Vagina (tissue), 2 donors: ENCODE measurements at places on chromosomes 6 and 20.

DNA sequence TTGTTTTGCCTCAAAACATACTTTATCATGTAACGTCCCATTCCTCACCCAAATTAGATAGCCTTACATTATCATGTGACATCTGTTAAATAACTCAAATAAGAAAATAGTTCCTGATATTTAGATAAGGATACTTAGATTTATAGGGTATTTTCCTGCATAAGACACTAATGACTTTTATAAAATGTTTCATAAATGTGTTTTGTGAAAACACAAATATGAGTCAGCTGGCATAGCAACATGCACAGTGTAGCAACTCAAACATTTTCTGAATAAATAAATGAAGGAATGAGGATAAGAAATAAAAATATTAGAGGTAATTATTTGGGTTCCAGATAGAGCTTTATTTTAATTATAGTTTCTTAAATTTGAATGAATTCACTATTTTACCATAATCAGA is 460.4 kb upstream of the PLCB4 start:
- DNase-seq: no peak

GRCh38 chr20:1291191-1291741 is 25.2 kb downstream of the SNPH start:
- no peak for DNase-seq

- no peak for DNase-seq
These were observed 43.7 kb upstream of the RAB23 start for GRCh38 chr6:57265755-57266221.

- no peak for DNase-seq
These were observed 477 bp upstream of the LZTS3 start for GRCh38 chr20:3173610-3174441.

GRCh38 chr6:107409942-107410341 is 49.4 kb downstream of the PDSS2 start:
- no peak for DNase-seq

DNA sequence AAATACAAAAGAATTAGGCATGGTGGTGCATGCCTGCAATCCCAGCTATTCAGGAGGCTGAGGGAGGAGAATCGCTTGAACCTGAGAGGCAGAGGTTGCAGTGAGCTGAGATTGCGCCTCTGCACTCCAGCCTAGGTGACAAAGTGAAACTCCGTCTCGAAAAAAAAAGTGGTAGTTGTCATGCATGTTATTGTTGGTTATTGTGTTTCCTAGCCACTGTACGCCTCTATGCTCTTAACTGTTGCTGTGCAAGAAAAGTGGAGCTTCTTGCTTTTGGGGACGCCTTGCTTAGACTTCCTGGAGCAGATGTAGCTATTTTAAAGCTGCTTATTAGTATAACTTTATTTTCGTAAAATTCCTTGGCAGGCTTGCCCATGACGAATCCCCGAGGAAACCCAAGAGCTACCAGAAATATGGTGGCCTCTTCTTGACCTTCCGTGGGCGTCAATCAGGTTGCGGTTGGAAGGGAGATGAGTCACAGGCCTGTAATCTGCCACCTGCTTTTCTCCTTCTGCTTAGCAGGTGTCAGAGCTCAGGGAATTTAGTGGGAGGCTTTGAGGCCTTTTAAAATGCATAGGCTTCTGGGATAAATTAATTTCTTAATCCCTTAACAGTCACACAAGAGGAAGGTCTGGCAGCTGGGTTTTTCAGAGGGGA is 17.3 kb downstream of the GABRR2 start:
- DNase-seq: no peak

- no peak for DNase-seq
These were observed 185.5 kb upstream of the AKAP12 start for GRCh38 chr6:151054306-151054705.

DNA sequence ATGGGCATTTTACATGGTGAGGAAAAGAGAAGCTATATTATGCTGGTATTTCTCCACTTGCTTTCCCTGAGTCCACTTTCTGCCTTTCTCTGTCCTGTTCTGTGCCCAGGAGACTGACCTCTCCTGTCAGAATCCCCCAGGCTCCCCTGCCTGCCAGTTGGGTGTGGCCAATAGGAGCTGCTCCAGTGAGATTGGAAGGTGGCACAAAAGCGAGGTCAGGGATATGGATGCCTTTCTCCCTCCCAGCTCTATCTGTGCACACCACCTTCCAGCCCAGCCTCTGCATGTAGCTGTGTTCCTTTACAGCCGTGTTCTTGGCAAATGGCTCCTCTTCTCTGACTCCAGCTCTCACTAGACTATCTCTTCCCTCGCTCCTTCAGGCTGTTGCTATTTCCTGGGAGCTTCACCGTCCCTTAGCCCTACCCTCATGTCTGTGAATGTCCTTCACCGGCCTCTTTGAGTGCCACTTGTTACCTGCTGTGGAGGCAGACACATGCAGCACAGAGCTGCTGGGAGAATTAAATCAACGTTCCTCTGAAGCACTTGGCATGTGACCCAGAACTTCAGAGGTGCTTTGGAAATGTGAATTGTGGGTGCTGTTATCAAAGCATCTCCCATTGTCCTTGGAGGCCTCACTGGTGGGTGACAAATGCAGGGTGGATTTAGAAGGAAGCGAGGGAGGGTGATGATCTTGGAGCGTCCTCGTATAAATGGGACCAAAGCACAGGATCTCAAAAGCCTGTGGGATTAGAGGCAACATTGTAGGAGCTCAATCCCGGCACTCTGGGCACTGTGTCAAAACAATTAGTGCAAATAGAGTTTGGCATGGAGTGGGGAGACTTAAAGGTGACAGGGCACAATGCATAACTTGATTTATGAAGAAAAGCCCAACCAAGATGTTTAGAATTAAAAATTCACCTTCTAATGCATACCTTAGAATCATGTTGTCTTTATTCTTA is 28.9 kb upstream of the RALGAPA2 start:
- no peak for DNase-seq

GRCh38 chr6:46967826-46968349 is 46.1 kb upstream of the ADGRF5 start:
- DNase-seq: no peak

DNA sequence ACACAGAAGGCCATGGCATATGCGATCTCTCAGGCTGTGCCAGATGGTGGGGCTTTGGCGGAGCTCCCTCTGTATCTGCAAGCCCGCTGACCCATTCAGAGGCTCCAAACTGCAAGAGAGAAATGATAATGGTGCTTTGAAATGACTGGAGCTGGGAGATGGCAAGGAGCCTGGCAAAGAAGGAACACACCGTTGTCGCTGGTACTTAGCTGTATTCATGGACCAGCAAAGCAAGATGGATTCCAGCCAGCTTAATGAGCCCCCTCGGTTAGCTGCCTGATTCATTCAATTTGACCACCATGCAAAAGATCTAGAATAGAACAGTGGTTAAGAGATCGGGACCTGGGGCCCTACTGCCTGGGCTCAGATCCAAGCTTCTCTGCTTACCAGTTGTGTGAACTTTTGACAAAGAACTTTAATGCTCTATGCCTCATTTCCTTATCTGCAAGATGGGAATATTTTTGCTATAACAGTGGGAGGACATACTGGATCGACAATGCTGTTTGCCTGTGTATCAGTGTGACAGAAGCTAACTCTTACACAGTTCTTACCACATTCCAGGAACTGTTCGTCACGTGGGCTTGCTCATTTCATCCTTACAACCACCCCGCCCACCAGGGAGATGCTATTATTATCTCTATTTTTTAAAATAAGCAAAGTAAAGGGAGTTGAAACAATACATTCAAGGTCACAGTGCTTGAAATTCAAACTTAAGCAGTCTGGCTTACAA is 317.8 kb upstream of the SULF2 start:
- DNase-seq: no peak

DNA sequence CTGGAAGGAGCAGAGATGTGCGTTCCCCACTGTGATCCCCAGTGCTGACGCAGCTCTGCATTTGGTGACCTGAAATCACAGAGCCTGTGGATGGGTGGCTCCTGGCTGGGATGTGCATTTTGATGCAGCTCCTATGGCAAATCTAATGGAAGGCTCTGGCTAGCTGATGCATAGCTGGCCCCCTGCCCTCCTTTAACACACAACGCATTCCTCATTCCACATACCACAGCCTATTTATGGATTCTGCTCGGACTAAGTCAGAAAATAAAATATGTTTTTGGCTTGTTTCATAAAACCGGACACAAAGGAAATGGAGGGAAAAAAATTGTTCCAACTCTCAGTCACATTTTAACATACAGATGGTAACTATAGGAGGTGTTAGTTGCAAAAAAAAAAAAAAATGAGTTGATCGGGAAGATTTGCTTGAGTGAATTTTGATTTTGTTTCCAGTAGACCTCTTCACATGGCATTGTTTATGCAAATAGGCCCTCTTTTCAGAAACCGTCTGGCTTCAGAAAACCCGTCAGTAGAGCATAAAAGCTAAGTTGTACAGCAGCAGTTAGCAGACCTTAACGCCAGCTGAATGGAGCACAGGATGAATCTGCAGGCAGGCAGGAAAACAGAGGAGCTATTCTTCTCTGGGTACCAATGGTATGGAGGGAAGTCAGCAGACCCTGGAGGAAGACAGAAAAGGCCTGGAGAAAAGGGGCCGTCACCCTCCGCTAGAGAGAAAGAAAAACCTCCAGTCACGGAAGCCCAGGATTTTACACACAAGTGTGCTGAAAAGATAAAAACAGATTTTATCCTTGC is 215.4 kb downstream of the HDGFL1 start:
- DNase-seq: no peak

DNA sequence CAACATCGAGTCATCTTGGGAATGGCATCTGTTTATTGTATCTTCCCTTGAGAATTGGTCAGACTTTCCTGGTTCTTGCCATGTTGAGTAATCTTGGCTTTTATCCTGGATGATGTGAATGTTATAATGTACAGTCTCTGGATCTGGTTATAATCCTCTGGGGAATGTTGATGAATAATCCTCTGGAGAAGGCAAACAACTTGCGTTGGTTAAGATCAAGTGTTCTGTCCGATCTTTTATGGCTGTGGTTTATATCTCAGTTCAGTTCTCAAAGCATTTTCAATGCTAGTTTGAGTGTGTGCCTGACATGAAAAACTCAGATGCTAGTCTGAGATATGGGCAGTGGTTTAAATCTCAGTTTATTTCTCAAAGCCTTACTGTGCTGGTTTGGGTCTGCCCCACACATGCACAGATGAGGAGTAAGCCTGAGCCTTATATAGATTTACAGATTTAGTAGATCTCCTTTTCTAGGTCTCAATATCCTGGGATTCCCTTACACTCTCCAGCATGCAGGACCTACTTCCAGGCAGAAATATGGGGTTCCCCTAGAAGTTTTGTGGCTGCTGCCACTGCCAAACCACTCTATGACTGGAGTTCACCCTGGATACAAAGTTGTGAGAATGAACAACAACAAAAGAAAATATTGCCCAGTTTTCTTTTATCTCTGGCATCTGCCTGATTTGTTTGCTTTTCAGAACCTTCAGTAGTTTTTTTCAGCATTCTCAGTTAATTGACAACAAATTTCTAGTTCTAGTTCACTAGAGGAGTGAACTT is 191.8 kb upstream of the MAN1A1 start:
- no peak for DNase-seq

- DNase-seq: no peak
These were observed 89.1 kb upstream of the PHACTR3 start for GRCh38 chr20:59515013-59515905.

- DNase-seq: no peak
These were observed 21.5 kb downstream of the PKIB start for GRCh38 chr6:122631571-122632249.

DNA sequence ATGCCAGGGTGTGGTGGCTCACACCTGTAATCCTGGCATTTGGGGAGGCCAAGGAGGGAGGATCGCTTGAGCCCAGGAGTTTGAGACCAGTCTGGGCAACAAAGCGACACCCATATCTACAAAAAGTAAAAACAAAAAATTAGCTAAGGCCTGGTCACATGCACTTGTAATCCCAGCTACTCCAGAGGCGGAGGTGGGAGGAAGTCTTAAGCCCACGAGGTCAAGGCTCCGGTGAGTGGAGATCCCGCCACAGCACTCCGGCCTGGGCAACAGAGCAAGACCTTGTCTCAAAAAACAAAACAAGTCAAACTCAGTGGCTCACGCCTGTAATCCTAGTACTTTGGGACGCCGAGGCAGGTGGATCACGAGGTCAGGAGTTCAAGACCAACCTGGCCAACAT is 35.6 kb downstream of the SRSF3 start:
- no peak for DNase-seq

- no peak for DNase-seq
These were observed 9.2 kb downstream of the BEND3 start for GRCh38 chr6:107106165-107106564.

DNA sequence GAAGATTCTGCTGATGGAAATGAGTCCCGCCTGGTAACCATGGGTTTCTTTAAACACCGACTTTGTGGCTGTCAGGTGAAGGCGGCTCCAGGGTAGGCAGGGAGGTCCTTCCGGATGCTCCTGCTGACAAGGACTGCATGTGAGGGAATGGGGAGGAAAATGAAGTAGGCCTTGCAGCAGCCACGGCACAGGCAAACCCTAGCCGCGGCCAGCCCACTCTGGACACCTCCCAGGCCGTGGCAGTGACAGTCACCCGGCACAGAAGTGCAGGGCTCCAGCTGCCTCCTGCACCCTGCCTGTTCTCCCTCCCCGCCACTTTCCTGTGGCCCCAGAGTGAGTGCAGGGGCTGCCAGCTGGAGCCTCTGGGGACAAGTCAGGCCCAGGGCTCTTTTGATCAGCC is 21.0 kb downstream of the BPIFB1 start:
- DNase-seq: no peak

GRCh38 chr20:50332491-50332980 is 141.9 kb downstream of the CEBPB start:
- no peak for DNase-seq

DNA sequence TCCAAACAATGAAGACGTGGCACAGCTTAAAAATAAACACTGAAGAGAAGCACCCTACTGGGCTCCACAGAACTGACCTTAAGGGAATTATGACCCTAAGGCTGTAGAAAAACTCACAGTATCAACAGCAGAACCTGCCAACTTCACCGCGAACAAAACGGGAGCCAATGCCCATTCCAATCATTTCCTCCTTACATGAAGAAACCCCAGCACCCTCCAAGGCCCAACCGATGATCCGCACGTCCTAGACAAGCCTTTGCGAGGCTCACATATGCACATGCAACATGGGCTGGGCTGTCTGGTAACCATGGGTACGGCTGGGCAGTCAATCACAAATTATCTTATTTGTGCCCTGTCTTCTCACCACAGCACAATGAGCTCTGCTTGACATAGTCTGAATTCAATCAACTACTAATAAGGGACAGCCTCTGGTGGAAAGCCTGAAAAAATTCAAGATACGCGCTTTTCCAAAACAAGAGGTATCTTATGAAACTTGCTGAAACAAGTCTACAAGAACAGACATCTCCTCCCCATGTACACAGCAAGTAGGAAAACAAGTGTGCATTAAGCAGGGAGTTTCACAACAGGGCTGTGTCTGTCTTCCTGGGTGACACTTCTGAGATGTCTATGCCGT is 1.7 kb downstream of the DIDO1 start:
- no peak for DNase-seq
